GM04503 (cell line): ENCODE measurements at places on chromosomes 3 and 15.
A peak's percentile ranks its signal among the peaks of the same experiment; 100 is the strongest.

GRCh38 chr3:104909198-104909597 is 457.5 kb upstream of the ALCAM start:
- DNase-seq = peak; percentile 34

DNA sequence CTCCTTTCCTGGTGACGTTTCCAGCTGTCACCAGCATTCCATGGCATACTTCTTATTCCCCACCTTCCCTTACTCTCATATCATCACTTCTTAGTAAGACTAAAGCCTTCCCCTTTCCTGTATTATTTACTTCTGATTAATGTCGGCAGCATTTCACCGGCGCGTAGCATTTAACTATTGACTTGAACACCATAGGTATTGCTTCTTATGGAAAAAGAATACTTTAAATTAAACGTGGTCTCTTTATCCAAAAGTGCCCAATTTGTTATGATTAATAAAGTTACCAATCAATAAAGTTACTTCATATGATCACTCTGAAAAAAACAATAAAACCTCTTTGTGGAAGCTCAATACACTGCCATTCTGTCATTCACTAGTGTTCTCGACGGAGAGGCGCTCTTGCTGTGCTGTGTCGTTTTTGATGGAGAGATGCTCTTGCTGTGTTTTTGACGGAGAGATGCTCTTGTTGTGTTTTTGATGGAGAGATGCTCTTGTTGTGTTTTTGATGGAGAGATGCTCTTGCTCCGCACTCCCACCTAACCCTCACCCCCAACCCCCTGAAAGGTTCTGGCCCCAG is 165.0 kb downstream of the XXYLT1 start:
- DNase-seq = no peak

GRCh38 chr15:99450896-99451358 is 114.9 kb upstream of the MEF2A start:
- DNase-seq = no peak

DNA sequence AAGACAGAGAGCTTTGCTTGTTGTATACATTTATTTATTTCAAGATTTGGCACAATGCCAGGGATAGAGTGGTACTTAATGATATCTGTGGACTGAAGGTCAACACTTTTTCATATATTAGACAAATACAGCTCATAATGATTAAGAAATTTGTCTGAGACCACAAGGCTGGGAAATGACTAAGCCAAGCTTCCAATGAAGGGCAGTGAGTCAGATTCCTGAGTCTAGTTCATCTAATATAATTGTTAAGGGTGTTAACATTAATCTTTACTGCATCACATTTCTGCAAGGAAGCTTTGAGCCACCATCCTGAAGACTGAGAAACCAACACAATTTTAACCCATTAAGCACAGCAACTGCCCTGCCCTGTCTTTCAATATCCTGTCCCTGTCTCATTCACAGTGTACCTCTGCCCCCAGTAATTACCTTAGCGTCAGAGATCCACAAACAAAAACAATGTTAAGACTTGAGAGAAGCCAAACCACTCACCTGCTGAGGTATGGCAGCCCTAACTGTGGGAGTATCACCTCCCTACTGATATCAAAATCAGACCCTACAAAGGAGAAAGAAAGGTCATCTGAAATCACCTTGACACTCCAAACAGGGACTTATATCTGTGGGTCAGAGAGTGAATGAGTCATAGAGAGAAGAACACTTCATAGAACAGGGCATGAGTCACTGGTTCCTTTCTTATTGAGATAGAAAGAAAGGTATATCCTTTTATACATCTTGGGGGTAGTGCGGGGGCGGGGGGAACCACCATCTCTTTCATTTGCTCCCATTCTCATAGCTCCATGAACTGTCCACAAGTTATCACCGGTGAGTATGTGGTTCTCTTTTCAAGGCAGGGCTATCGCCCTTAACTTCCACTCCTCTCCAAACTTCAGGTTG is 74.7 kb downstream of the MAGI1 start:
- DNase-seq = peak; percentile 79
